ENCODE measurements at places on chromosomes 13 and 19. TPM values are rescaled to one million over a fixed set of nuclear protein-coding genes. Genes with fewer than 3 reads are reported as not detected.

ZNF419 gene
- total RNA-seq, result 8.2 TPM

PLIN5 gene
- total RNA-seq, result 60.3 TPM

SIGLEC12 gene
- 0.36 TPM for total RNA-seq

ZNF83 gene
- 21.0 TPM for total RNA-seq

DNA sequence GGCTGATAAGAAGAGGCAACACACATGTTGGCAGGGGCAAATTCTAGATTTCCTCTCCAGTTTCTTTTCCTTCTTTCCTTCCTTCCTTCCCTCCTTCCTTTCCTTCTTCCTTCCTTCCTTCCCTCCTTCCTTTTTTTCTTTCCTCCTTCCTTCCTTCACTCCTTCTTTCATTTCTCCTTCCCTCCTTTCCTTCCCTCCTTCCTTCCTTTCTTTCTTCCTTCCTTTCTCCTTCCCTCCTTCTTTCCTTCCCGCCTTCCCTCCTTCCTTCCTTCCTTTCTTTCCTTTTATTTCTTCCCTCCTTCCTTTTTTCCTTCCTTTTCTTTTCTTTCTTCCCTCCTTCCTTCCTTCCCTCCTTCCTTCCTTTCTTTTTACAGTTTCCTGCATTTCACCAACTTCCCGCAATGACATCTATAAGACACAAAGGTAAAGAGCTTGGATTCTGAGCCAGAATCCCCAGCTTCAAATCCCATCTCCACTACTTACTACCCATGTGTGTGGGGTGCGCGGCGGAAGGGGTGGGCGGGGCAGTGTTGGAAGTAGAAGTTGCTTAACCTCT, 35.3 kb downstream of the INSR start:
- no peak for DNase-seq

- DNase-seq, result peak; percentile 58
Observed at GRCh38 chr19:6222884-6223283, 56.9 kb downstream of the MLLT1 start.

DNA sequence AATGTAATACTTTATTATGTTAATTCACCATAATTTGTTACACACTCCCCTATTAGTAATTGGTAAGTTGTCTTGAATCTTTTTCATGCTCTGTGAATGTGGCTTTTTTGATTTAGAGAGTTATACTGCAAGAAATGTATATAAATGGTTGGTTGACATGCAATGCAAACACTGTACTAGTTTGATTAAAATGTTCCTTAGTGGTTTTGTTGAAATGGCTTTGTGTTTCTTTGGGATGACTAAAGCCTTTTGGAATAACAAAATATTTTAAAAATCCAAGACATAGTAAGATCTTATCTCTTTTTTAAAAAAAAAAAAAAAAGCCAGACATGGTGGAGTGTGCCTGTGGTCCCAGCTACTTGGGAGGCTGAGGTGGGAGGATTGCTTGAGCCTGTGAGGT, 10.5 kb downstream of the LAMP1 start:
- no peak for DNase-seq

DNA sequence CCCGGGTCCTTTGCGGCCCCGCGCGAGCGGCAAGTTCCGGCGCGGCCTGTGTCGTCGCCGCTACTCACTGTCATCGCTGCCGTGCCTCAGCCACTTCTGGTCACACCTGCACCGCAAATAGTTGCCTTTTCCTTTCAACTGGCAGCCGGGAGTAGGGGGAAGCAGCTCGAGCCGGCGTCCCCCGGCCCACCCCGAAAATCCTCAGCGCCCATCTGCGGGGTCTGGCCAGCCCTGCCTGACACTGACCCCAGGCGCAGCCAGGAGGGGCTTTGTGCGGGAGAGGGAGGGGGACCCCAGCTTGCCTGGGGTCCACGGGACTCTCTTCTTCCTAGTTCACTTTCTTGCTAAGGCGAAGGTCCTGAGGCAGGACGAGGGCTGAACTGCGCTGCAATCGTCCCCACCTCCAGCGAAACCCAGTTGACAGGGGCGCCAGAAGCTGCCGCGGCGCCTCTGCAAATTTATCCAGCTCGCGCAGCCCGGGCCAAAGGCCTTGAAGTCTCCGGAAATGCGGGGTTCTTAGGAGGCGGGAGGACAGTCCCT, 1.7 kb downstream of the PDX1 start:
- no peak for DNase-seq

DNA sequence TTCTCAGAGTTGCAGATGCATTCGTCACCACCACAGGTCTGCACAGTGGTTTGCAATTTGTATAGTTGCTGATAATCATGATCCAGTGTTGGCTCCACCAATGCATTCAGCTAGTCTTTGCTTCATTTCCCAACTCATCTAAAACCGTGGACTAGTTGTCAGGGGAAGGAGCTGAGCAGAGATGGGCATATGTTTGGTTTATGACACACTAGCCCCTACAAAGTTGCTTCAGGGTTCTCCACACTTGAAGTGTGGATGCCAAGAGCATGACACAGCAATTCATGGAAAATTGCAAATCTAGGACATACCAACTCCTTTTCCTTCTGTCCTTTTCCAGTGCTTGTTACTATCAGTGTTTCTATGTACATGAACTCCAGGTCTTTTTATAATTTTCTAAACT, 168.0 kb downstream of the TNFSF13B start:
- DNase-seq, result no peak

- DNase-seq, result no peak
Observed at GRCh38 chr13:46051968-46052318, 603 bp downstream of the ZC3H13 start.

DNA sequence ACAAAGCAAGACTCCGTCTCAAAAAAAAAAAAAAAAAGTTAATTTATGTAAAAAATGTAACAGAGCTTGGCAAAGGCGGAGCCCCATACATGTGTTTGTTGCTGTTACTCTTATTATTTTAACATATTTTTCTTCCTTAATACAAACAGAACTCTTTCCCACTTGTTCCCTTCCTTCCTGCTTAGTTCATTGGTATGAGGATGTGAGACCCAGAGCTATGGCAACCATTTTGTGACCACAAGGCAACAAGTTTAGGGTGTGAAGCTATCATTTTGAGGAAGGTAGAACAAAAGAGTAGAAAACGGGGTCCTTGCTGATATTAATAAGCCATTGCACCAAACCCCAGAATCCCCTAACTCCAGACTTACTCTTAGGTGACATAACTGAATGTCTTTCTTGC, 5.4 kb downstream of the IFNL1 start:
- no peak for DNase-seq

DNA sequence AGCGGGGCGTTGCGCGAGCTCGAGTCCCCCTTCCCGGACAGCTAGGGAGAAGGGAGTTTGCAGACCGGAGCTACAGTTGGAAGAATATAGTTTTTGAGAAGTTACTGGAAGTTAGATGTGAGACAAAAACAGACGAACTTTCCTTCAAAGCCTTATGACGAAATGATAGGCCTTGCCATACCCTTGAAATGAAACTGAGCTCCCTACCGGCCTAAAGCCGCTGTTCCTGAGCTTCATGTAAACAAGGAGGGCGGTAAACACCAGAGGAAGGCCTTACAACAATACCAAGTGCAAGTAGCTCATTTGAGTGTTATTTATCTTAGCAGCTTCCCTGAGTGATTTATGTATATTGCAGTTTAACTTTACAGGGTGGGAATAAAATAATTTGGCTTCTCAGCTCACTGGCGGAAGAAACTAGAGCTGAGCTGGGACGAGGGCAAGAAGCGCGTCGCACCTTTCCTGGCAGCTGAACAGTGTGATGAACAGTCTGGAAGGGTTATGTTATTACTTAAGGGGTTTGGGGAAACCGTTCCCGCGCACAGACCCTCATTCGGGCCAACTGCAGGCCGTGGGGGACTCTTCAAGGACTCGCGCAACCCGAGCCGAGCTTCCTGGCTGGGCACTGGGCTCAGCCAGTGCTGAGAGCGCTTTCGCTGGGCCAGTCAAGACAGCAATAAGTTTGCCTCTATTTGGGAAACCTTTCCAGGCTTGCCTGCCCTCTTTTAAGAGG, 111.2 kb downstream of the KCNRG start:
- DNase-seq, result peak; percentile 49

DNA sequence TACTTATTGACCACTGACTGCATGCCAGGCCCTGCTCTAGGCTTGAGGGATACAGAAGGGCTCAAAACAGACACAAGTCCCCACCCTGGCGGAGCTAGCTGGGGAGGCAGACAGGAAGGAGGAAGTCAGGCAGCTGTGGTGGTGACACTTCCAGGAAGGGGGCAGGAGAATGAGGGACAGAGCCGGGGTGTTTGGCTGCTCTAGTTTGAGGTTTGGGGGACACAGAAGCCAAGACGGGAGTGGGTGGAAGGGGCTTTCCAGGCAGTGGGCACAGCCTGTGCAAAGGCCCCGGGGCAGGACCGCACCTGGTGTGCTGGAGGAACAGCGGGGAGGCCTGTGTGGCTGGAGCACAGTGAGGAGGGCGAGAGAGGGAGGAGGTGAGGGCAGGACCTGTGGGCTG, 4.0 kb downstream of the MRPL54 start:
- DNase-seq, result peak; percentile 45

DNA sequence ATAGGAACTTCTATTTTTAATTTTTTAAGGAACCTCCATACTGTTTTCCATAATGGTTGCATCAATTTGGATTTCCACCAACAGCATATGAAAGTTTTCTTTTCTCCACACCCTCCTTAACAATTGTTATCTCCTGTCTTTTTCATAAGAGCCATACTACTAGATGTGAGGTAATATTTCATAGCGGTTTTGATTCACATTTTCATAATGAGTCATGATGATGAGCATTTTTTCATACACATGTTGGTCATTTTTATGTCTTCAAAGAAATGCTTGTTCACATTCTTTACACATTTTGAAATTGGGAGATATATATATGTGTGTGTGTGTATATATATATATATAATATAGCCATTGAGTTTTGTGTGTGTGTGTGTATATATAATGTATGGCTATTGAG, 420.3 kb upstream of the PCDH9 start:
- DNase-seq, result no peak

All from right cardiac atrium (tissue), 5 donors.